ENCODE measurements at places on chromosomes 2 and 18.

DNA sequence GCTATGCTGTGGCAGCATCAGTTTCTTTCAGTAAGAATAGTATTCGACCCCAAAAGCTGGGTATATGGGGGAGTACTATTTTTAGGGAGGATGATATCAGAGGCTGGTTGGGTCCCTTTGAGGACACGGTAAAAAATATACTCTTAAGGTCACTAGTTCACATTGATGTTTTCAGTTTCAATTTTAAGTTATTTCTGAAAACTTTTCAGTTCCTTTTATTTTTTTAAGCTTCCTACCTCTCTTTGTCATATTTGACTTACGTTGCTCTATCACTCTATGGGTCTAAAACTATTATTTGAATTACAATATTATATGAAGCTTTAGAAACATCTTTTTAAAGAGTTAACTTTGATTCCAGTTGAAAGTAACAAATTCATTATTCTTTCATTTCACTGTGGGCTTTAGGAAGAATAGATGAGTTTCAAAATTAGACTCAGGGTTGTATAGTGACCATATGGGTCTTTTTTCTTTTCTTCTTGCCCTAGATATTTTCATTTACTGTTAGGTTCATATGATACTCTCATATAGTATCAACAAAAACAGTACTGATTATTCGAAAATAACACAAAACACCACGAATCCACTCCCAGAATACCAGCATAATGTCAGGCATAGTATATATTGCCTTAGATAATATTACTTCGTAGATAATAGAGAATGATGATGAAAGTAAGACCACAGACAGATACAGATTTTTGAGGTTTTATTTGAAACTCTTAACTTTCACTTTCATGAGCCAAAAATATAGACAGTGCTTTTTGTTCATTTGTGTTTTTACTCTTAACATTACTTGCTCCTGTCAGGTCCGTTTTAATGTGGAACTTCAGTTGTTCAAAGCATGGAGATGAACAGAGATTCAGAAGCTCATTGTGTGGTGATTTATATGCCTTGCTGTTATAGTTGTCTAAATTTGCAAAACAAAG is 9.8 kb downstream of the RMDN2 start:
- no peak for DNase-seq

DNA sequence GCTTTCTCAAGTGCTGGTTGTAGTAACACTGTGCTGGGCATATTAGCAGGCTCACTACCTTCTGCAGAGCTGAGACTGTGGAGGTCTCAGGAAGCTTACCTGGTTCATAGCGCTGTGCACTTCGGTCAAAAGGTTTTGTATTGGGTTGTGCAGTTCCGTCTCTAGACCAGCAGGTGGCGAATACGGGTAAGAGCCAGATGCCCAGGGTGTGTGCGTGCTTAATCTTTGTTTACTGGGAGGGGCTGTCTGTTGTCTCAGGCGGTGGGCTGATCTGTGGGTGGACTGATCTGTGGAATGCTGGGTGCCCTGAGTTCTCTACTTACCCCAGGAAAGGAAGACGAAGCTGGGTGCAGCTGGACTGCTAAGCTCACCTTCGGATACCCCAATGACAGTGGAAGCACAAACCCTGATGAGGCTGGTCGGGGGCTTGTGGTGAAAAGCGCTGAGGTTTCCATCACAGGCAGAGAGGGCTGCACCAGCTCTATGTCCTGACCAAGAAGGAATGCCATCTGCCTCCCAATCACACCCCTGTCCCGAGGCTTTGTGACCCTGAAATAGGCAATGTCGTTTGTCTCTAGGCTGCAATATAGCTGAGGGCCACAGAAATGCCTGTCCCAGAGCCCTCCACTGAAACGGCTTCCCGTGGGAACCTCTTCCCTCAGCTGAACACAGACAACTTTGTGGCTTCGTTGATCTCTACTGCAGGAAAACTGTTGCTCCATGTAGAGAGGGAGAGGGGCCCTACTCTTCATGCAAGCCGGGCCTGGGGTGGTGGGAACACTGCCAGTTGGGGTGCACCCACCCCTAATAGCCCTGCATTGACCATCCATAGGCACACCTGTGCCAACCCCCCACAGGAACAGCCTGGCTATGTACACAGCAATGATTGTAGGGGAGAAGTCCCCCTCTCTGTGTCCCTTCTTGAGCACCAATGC is 45.9 kb upstream of the FAM117B start:
- DNase-seq: peak; percentile 3

DNA sequence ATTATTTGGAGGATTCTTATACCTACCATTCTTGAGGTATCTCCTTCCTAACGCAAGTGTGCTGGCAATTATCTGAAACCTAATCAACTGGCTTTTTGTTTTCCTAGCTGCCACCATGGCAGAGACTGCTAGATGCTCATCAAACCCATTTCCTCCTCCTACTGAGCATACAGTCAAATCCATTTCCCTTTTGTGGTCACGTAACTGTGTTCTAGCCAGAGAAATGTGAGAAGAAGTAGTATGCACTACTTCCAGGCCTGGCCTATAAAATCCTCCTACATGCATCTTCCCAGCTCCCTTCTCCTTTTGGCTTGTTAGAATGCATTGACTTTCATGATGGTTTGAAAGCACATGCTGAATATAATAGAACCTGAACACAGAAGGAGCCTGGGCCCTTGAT is 494.1 kb upstream of the MEIS1 start:
- DNase-seq: no peak

GRCh38 chr18:73666772-73667171 is 480.9 kb downstream of the FBXO15 start:
- DNase-seq: no peak

GRCh38 chr2:3604991-3605961 is 10.4 kb downstream of the COLEC11 start:
- no peak for DNase-seq

DNA sequence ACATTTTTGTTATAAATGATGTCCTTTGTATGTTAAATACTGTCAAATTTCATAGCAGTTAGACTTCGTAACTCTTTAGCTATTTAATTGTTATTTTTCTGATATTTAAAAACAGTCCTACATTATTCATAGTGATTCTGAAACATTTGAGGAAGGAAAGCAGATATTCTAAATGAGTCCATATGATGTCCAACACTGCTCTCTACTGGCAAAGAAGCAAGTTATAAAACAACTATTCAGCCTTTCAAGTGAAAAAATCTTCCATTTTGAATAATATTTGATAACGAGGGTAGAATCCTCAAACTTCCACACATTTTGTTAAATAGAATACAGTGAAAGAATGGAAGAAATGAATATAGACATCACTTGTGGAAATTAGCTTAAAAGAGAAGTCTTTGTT is 220.8 kb downstream of the GULP1 start:
- no peak for DNase-seq

DNA sequence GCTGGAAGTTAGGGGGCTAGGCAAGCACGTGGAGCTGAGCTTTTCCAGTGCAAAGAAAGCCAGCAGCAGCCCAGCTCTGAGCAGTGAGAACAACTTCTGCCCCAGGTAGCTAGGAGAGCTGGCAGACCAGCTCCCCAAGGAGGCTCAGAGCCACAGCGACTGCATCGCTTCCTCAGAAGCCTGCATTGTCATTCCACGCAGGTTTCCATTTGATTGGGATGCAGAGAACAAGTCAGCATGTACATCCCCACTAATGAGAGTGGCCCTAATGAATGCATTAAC is 45.1 kb downstream of the C1QL2 start:
- no peak for DNase-seq
